Effector memory CD8-positive, alpha-beta T cell (primary cell): ENCODE measurements at places on chromosomes 7 and 10.

- no peak for DNase-seq
Observed at GRCh38 chr10:116809483-116810119, 39.7 kb upstream of the ENO4 start.

DNA sequence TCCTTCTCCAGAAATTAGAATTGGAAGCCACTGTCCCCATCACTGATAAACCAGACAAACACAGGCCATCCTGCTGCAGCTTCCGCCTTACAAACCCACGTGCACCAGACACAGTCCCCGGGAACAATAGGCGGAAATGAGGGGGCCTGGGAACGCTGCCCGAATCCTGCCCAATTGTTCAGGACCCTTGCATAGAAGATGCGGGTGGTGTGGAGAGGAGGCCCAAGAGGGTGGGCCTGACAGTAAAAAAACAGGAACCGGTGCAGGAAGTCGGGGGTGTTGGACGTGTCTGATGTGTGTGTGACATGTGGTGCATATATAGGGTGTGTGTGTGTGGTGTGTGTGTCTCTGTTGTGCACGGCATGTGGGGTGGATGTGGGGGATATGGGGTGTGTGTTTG, 26.5 kb upstream of the CHST15 start:
- no peak for DNase-seq

GRCh38 chr10:44931621-44932516, 20.7 kb downstream of the TMEM72 start:
- no peak for DNase-seq

GRCh38 chr7:135164357-135165061, 6.0 kb downstream of the CYREN start:
- no peak for DNase-seq

GRCh38 chr10:32393911-32394310, 47.0 kb upstream of the EPC1 start:
- no peak for DNase-seq

- no peak for DNase-seq
Observed at GRCh38 chr10:131726076-131726880, 174.5 kb upstream of the PPP2R2D start.

DNA sequence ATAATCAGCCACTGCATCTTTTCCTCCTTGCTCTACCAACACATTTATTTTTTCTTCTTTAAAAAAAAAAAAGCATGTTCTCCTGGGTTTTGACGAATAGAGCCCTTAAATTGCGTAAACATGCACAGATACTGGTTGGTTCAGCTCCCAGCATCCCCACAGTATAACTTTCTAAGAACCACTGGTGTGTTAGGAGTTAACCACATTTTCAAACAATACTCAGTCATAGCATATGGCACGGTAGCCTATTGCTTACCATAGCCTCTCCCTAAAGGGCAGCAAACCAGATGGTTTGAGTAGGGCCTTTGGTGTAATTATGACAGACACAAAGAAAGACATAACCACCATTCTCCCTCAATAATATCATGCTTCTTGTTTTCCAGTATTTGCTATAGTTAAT, 145.0 kb downstream of the LRRC4 start:
- DNase-seq, result no peak

- DNase-seq, result no peak
Observed at GRCh38 chr7:98404840-98405239, 4.0 kb upstream of the BAIAP2L1 start.

- DNase-seq, result no peak
Observed at GRCh38 chr10:133127291-133128125, 32.5 kb upstream of the KNDC1 start.

DNA sequence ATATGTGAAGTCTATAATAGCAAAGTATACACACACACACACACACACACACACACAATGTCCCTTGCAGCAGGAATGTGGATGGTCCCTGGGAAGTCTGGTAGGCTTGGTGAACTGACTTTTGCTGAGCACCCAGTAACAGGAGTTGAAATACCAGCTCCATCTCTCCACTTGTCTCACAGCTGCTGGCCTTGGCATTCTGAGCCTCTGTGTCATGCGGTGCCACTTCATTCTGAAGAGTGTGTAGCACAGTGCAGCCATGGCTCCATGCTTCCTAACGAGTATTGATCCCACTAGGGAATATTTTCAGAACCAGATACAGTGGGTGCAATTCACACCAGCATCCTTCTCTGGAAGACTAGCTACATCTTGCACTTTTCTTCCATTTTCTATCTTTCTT, 192.4 kb downstream of the ADARB2 start:
- no peak for DNase-seq

DNA sequence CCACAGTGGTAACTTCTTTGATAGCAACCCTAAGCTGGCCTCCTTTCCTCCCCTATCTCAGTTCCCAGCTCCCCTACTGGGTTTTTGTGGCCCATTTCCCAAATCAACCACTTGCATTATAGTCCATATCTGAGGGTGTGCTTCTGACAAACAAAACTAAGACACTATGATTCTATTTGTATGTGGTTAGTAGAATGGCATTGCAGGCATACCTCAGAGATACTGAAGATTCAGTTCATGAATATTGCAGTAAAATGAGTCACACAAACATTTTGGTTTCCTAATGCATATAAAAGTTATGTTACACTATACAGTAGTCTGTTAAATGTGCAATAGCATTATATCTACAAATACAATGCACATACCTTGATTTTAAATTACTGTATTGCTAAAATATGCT, 15.4 kb upstream of the TMEM243 start:
- no peak for DNase-seq

- DNase-seq, result no peak
Observed at GRCh38 chr7:1384113-1384415, 75.2 kb downstream of the MICALL2 start.

DNA sequence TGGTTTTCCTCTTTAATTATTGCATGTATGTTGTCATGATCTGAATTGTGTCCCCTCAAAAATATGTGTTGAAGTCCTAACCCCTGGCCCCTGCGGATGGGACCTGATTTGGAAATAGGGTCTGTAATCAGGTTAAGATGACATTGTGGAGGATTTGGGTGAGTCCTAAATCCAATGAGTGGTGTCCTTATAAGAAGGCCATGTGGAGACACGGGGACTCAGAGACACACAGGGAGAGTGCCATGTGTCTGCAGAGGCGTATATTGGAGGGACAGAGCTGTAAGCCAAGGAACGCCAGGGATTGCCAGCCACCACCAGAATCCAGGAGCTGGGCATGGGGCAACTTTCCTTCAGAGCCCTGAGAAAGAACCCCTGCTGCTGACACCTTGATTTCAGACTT, 171.9 kb downstream of the CREB5 start:
- no peak for DNase-seq

- DNase-seq, result no peak
Observed at GRCh38 chr10:63042256-63042655, 90.9 kb upstream of the NRBF2 start.

GRCh38 chr7:73351447-73352167, 23.6 kb downstream of the FKBP6 start:
- DNase-seq, result no peak

- DNase-seq, result no peak
Observed at GRCh38 chr10:124378881-124379471, 39.7 kb downstream of the OAT start.

DNA sequence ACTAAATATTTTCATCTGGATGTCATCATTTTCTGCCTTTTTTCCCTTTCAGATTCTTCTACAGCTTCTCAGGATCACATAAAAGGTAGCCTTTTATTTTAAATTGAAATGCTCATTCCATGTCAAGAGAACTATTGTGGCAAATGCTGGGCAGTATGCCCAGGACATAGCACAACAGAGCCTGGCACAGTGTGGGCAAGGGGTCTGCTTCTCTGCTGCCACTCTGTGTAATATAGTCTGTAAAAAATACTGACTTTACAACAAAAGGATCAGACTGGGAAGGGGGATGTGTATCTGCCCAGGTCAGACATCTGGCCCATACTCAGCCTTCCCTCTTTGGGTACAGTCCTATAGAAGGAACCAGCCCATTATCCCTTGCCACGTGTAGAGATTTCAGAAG, 62.7 kb downstream of the CUZD1 start:
- DNase-seq, result no peak

- no peak for DNase-seq
Observed at GRCh38 chr10:125201108-125201524, 40.8 kb upstream of the CTBP2 start.

DNA sequence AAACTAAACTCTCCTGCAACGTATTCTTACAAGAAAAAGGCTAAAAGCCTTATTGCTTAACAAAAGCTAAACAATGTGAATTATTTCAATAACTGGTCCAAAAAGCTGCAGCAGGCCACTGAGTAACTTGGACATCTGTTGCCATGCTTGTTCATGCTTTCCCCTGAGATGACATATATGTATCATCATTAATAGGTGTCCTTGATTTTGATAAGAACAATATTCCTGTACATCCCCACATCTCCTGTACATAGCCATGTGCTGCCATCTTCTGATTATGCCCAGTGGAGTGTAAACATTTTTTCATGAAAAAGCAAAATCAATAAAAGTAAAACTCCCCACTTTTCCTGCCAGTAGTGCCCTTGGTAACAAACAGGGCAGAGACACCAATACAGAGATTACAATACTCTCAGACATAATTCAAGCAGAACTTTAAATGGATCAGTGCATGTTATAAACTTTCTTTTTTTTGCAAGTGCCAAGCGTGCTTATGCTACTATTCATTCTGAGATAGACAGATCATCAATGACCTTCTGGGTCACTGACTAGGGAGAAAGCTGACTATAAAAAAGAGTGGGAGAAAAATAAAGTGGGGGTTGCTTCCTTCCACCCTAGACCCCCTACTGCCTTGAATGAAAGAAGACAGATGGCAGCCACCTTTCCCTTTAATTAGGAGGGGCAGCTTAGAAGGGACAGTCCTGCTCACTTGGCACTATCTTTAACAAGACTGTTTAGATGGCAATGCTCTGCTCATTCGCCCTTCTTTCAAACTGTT, 205.5 kb upstream of the KLF14 start:
- DNase-seq, result no peak

DNA sequence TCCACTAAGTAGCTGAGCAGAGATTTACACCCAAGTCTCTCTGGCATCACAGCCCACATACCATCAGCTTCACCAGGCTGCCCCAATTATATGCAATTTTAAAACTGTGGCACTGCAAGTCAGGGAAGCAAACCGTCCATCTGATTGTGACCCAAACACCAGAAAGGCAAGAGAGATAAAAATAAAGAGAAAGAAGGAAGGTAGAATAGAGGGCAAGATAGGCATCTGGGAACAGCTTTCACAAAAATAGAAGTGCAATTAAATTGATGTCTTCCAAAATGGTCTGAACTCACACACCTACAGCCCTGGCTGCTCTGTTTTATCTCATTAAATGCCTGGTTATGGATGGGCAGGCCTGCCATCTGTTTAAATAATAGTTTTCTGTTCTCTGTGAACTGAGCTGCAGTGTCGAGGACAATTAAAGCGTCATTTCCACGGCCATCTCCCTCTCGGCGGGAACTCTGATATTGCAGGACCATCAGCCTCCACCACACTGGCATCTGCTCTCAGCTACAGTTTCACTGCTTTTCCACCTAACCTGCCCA, 509.1 kb downstream of the INHBA start:
- no peak for DNase-seq

DNA sequence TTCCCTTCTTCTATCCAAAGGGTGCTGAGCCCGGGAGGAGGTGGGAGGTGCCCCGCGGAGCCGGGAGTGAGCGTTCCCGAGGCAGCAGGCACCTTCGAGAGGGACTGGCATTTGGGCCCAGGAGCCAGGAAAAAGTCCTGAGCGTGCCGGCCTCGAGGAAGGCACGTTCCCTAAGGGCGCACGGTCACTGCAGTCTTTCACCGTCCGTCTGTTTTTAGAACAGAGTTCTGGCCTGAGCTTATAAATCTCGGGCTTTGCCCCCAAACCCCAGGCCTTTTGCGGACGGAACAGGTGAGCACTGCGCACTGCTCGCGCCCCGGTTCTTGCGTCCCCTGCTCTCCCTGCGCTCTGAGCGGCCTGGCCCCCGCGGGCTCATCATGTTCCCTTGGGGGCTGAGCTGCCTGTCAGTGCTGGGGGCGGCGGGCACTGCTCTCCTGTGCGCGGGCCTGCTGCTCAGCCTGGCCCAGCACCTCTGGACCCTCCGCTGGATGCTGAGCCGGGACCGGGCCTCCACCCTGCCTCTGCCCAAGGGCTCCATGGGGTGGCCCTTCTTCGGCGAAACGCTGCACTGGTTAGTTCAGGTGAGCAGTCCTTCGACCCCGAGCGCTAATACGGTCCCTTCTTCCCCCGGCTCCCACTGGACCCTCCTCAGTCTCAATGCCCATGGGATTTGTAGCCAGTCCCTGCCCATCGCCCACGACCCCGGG, 442 bp downstream of the CYP26C1 start:
- DNase-seq, result no peak

DNA sequence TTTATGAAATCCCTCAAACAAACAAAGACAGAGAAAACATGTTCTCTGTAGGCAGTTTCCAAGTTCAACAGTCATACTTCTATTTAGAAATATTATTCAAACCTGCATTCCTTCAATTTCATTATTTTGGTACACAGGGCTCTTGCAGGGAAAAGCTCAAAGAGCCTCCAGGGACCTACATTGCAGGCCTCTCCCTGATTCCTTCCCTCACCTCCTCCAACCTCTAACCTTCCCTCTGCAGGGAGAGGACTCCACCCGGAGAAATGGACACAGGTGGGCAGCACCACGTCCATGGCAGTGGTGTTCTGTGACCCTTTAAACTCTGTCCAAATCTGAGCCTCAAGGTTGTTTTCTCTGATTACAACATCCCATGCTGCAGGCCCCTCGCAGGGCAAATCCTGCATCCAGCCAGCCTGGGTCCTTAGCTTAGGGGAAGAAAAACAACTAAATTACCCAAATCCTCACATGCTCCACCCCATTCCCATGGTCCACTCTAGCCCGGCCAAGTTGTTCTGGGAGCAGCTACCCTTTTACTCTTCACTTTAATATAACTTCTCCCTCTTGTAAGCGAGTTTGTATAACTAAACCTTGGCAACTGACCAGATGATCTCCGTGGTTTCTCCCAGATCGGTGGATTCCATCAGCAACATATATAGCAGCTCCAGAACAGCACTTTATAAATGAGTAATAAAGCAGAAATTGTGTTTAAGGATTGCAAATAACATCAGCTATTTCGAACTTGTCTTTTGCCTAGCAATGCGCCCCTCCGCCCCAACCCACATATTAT, 129.8 kb downstream of the CUBN start:
- DNase-seq, result no peak

GRCh38 chr10:74898201-74898976, 72.0 kb downstream of the KAT6B start:
- no peak for DNase-seq

- no peak for DNase-seq
Observed at GRCh38 chr7:87036985-87037384, 22.5 kb downstream of the ELAPOR2 start.
